Sciatic nerve (tissue), 2 donors: ENCODE measurements at places on chromosomes 6 and 20. TPM values are rescaled to one million over a fixed set of nuclear protein-coding genes. Genes with fewer than 3 reads are reported as not detected.

The CRISP2 gene
- not detected for total RNA-seq

The MAP7 gene
- 1.2 TPM for total RNA-seq

The DEFB116 gene
- total RNA-seq, result not detected

The HSD17B8 gene
- 12.7 TPM for total RNA-seq
